Activated T-cell treated with anti-CD3 and anti-CD28 coated beads, Interleukin-2, amount 50 U/mL, for 72 hours (primary cell): ENCODE measurements at places on chromosomes 1 and 21. TPM values are rescaled to one million over a fixed set of nuclear protein-coding genes. Genes with fewer than 3 reads are reported as not detected.
A peak's percentile ranks its signal among the peaks of the same experiment; 100 is the strongest.

GRCh38 chr1:203813581-203814341, 18.3 kb downstream of the ZBED6 start:
- DNase-seq = no peak

- DNase-seq = peak; percentile 28
These were observed 616 bp downstream of the MCOLN3 start for GRCh38 chr1:85047472-85048295.

The RYR2 gene
- 0.19 TPM for total RNA-seq

The GLRX2 gene
- total RNA-seq = 22.7 TPM

The SLC5A9 gene
- total RNA-seq = not detected

GRCh38 chr21:18218331-18218730, 26.3 kb upstream of the CHODL start:
- DNase-seq = no peak

The MIB2 gene
- total RNA-seq = 78.6 TPM

The NEK2 gene
- total RNA-seq = 36.8 TPM

GRCh38 chr1:201009962-201010645, 13.4 kb downstream of the KIF21B start:
- DNase-seq = no peak

DNA sequence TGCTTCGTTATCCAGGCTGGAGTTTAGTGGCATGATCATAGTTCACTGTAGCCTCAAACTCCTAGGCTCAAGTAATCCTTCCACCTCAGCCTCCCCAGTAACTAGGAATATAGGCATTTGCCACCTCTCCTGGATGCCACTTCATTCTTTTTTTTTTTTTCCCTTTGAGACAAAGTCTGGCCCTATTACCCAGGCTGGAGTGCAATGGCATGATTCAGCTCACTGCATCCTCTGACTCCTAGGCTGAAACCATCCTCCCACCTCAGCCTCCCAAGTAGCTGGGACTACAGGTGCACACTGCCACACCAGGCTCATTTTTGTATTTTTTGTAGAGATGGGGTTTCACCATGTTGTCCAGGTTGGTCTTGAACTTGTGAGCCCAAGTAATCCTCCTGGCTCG, 19.3 kb downstream of the OSBPL9 start:
- no peak for DNase-seq

DNA sequence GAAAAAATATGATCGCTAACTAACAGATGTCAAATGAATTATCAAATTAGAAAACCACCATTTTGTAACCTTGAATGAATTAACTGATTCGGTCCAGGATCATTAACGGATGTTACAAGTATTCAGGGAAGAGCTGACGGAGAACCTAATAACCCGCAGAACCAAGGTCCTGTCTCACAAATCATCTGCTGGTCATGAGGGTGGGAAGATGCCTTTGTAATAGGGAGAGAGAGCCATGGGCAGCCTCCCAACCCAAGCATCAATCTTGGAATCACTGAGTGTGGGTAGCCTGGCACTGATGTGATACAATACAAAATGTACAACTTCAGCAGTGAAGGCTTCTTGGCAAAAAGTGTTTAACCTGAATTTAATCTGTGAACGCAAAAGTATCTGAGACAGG, 89.6 kb upstream of the CLDN14 start:
- DNase-seq = no peak

DNA sequence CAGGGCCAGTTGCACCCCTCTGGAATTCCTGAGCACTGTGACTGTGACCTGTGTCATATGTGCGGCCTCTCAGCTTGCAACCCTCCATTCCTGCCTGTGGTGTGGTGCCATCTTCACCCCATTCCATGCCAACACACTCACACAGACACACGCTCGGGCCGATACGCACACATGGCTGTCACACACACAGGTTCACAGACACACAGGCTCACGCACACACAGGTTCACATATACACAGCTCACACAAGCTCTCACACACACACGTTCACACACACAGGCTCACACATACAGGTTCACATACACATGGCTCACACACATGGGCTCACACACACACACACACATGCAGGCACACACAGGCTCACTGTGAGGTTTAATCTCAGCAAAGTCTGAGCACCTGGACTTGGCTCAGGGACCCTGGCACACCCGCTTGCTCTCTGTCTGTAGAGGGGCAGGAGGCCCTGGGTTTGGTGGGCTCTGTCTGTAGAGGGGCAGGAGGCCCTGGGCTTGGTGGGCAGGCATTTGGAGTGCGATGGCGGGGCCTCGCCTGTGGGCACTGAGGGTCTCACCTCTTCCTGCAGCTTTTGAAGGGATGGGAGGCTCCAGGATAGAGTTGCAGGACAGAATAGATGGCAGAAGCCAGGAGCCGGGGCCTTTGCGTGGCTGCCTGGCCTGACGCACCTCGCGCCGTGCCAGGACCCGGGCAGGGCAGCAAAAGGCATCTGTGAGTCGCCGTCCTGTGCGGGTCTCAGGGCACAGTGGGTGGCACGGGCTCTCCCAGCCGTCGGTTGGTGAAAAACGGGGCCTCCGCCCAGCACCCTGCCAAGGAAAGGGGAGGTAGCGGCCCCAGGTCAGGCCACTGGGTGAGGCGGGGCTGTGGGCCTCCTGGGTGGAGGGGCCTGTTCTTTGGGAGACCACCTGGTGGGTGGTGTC, 17.1 kb downstream of the COL18A1 start:
- no peak for DNase-seq

- no peak for DNase-seq
These were observed 61.1 kb downstream of the FYB2 start for GRCh38 chr1:56758135-56758534.

DNA sequence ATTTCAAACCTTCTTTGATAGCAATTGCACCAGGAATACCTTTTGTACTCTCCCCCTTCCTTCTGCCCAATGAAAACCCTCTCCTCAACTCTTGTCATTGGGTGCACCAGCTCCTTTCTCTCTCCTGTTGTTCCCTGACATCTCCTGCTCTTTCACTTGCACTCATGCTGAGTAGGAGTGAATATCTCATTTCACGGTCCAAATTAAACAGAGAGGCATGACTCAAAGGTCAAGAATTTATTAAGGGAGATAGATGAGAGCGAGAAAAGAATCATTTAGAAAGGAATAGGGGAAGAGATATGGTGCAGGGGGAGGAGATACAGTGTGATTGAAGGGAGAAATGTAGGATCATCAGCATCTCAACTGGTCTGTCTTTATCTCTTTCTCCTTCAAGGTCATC, 22.1 kb downstream of the AIM2 start:
- no peak for DNase-seq

The PGD gene
- total RNA-seq = 78.8 TPM
